ENCODE measurements at places on chromosomes 7 and 10. TPM values are rescaled to one million over a fixed set of nuclear protein-coding genes. Genes with fewer than 3 reads are reported as not detected.

The SUN3 gene
- total RNA-seq, result not detected

The CPN1 gene
- total RNA-seq, result not detected

The ACTL6B gene
- not detected for total RNA-seq

The OPN1SW gene
- total RNA-seq, result not detected

The STK31 gene
- total RNA-seq, result 0.33 TPM

The PRTFDC1 gene
- total RNA-seq, result 5.6 TPM

The FZD8 gene
- 6.0 TPM for total RNA-seq

The OPALIN gene
- not detected for total RNA-seq

The INA gene
- total RNA-seq, result not detected

The ZNF212 gene
- 2.5 TPM for total RNA-seq

The MYL10 gene
- total RNA-seq, result not detected

The OGDHL gene
- 5.2 TPM for total RNA-seq

The FLNC gene
- 215 TPM for total RNA-seq

The NUTM2E gene
- not detected for total RNA-seq

All from right atrium auricular region (tissue), 2 donors.